ENCODE measurements at places on chromosomes 6 and 20. TPM values are rescaled to one million over a fixed set of nuclear protein-coding genes. Genes with fewer than 3 reads are reported as not detected.

DNA sequence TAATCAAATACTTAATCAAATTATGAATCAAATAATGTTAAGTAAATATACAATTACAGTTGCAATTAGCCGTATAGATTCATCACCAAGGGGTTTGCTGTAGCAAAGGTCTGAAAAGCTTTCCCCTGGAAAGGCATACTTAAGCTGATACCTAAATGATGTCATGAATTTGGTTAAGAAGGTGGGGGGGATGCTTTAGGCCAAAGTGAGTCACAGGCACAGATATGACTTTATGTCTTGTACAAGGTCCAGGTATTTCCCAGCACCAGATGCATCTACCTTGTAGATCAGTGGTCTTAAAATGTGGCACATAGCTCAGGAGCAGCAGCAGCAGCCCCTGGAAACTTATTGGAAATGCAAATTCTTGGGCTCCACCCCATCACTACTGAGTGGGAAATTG is 557.3 kb upstream of the CDH4 start:
- peak; percentile 13 for DNase-seq

DNA sequence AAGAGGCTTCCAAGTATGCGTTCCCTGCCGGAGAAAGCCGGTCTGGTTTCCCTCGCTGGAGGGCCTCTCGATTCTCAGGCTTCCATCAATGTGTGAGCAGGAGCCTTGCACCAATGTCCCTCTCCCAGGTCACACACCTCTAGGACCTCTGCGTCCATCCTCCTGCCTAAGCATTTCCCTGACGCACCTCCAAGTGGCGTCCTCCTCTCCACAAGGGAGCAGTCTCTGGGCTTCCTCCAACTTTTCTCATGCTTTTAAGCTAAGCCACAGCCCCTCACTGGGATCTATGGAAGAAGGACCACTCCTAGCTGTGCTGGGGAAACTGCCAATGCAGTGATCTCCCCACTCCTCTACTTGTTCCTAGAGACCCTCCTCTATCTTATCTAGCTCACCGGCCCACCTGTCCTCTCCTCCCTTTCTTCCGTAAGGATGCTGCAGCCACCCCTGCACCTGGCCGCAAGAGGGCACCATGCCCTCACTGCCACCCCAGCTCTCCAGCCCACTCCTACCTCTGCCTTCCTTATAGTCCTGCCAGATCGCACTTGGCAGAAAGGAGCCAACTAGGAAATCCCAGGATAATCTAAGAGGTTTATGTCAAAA is 258.7 kb downstream of the LRFN2 start:
- peak; percentile 43 for DNase-seq

GRCh38 chr6:129009851-129010250 is 126.9 kb downstream of the LAMA2 start:
- no peak for DNase-seq

GRCh38 chr6:14674867-14675648 is 557.5 kb downstream of the CD83 start:
- peak; percentile 50 for DNase-seq

OGFRL1 gene
- total RNA-seq, result 6.7 TPM

GRCh38 chr6:88008411-88008810 is 39.2 kb upstream of the SPACA1 start:
- no peak for DNase-seq

GRCh38 chr6:34616227-34616585 is 60.1 kb upstream of the SPDEF start:
- DNase-seq, result no peak

DNA sequence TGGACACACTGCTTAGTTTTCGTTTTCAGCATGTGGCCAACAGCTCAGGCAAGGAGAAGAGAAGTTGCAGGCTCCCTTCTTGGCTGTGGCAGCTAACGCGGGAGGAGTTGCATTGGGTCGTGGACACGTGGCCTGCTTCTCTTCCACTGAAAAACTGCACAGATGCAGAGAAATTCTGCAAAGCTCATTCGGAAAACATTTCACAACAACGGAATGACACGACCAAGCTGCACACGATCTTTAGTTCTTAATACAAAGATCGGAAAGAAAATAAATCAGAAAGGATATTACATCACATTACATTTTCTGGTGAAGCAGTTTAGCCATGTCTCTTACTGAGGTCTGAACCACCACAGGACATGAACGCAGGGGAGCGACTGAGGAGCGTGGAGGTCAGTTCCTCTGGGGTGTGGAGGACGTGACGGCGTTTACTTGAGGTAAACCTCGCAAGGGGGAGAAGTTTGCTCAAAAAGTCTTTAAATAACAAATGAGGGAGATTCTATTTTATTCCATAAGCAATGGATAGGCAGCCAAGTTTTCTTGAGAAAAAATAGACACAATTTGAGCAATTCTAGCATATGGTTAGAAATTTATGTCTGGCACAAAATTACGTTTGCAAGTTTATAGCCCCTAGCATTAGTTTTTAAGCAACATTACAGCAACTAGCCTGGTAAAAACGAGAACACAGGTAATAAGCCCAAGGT is 178.3 kb downstream of the THBS2 start:
- DNase-seq, result no peak

DNA sequence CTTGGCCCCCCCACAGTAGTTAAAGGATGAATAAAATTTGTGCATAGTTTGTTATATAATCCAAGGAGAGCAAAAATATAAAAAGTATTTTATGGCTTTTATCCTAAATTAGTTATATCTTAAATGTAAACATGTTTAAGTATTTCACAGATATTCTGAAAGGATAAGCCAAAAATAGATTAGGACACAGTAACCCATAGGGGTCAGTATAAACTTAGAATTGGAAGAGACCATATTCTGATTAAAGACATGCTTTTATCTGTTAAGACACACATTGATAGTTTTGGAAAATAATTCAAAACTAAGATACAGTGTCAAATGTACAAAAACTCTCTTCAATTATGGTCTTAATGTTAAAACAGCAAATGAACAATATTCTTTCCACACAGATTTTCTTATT is 4.5 kb upstream of the SERINC1 start:
- no peak for DNase-seq

DNA sequence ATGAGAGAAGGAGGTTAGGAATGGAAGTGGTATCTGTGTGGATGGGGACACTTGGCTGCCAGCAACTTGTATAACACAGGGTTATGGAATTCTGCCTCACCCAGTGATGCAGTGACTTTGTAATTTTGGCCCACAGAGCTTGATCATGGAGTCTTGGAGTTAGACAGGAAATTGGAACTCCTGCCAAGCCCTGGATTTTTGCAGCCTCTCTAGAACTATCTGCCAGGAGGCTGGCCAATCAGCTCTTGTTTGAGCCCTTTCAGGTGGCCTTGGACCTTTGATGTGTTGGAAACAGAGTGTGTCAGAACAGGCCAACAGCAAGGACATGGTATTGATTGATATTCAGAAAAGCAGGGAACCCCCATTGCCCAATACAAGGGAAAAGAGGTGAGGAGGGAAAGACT is 157.7 kb upstream of the GGTLC1 start:
- DNase-seq, result no peak

HTR1B gene
- total RNA-seq, result not detected

GRCh38 chr20:49395183-49395582 is 87.3 kb downstream of the KCNB1 start:
- no peak for DNase-seq

- DNase-seq, result no peak
These were observed 32.2 kb upstream of the LAMP5 start for GRCh38 chr20:9482180-9482579.

DNA sequence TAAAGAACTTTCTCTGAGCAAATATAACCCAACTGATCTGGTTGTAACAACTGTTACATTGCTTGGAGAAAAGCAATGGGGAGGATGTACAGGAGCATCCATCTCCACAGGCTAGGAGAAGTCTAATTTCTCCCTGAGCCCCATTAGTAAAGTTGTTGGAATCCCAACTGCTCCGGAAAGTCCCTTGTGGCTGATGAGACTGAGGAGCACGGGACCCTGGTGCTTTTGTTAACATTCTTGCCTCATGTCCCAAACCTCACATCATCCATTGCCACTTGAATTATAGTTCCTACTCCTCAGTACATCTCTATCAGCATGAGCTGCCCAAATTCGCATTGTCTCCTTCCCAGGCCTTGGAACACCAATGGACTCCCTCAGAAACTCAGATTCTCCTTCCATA is 260.6 kb upstream of the BMP2 start:
- no peak for DNase-seq

RBM24 gene
- total RNA-seq, result not detected

GRCh38 chr6:28303570-28303969 is 22.2 kb downstream of the PGBD1 start:
- no peak for DNase-seq

- DNase-seq, result no peak
These were observed 9.9 kb downstream of the SNTA1 start for GRCh38 chr20:33433465-33434234.

C6orf47 gene
- 21.1 TPM for total RNA-seq

DNA sequence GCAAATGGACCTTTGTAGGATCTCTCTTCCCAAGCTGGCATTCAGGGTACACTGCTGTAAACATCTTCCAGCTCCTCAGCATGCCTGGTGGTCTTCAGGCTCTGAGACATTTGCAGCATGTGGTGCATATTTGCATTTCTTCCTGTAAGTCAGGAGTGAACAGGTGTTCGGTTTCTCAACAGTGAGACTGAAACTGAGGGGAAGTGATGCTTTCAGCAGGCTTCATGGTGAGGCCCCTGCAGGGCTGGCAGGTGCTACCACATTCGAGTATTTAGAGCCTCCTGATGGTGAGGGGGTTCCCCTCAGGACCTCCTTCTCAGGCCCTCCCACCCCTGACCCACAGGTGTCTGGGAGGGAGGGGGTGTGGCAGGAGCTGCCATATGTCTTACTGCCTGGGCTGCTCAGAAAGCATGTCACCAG is 15.1 kb downstream of the MYBL2 start:
- no peak for DNase-seq

- peak; percentile 3 for DNase-seq
These were observed 16.5 kb downstream of the SMLR1 start for GRCh38 chr6:130843575-130844320.

THBD gene
- total RNA-seq, result not detected

TNNC2 gene
- total RNA-seq, result 0.49 TPM

GRCh38 chr6:85300581-85300980 is 149.3 kb upstream of the NT5E start:
- DNase-seq, result no peak

GRCh38 chr20:19786311-19786710 is 28.3 kb downstream of the RIN2 start:
- no peak for DNase-seq

IMPG1 gene
- not detected for total RNA-seq

DNA sequence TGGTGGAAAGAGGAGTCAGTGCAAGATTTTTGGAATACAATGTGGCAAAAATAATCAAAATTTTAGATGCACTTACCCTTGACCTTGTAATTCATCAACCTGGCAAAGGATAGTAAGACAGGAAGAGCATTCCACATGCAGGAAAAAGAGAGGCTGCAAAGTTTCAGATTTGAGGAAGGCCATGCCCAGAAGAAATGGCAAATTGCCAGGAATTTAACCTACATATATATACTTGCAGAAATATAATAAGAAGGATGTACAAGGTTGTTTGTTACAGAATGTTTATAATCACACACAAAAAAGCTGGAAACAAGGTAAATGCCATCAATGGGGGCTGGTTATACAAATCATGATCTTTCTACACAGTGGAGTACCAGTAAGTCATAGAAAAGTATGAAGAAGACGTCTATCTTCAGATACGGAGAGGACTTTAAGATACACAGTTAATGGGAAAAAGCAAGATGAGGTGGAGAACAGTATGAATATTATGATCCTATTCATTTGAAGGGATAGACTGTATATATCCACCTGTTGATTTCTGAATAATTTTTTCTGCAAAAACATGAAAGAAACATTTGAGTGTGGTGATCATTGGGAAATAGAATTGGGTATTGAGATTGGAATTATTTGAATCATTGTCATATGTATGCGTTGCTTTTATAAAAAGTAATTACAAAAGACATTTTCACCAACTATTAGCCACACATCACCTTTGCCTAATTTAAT is 253.8 kb downstream of the TBC1D7 start:
- no peak for DNase-seq

DNA sequence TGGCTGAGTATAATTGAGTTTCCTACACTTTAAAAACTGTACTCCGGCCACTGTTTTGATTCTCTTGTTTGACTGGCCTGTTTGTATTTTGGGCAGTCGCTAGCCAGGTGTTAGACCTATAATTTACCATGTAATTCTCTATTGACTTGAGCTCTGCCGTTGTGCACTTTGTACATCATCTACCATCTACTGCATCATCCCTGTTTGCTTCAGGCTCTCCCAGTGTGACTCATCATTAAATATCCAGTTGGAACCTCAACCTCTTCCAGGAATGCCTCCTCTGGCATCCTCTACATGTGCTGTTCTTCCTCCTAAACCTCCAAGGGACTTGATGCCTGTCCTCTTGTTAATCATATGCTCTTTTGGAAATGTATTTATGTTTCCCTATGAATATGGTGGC is 72.3 kb downstream of the FARS2 start:
- no peak for DNase-seq

LRRN4 gene
- not detected for total RNA-seq

- no peak for DNase-seq
These were observed 196.9 kb downstream of the TMEM242 start for GRCh38 chr6:157126183-157127098.

PANK2 gene
- total RNA-seq, result 67.4 TPM

GRCh38 chr6:155498370-155498769 is 42.7 kb upstream of the NOX3 start:
- DNase-seq, result no peak

GRCh38 chr6:113735491-113735890 is 121.7 kb upstream of the MARCKS start:
- no peak for DNase-seq

NPEPL1 gene
- 25.7 TPM for total RNA-seq

GRCh38 chr20:37986044-37986858 is 47.0 kb downstream of the TTI1 start:
- DNase-seq, result no peak

DNA sequence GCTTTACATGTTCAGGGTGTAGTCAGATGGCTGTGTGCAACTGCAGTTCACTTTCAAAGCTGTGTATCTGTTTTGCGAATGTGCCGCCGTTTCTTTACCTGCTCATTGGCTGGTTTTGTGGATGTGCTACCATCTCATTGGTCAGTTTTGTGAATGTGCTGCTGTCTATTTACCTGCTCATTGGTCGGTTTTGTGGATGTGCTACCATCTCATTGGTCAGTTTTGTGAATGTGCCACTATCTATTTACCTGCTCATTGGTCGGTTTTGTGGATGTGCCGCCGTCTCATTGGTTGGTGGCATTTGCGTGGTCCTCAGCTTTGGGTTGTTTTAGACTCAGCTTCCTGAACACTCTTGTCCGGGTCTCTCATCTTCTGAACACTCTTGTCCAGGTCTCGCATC is 40.5 kb upstream of the BHLHE23 start:
- DNase-seq, result no peak

All from activated T-cell treated with anti-CD3 and anti-CD28 coated beads, Interleukin-2, amount 50 U/mL, for 72 hours (primary cell).